Tongue (tissue), 3 donors: ENCODE measurements at places on chromosomes 6 and 20. TPM values are rescaled to one million over a fixed set of nuclear protein-coding genes. Genes with fewer than 3 reads are reported as not detected.

DNA sequence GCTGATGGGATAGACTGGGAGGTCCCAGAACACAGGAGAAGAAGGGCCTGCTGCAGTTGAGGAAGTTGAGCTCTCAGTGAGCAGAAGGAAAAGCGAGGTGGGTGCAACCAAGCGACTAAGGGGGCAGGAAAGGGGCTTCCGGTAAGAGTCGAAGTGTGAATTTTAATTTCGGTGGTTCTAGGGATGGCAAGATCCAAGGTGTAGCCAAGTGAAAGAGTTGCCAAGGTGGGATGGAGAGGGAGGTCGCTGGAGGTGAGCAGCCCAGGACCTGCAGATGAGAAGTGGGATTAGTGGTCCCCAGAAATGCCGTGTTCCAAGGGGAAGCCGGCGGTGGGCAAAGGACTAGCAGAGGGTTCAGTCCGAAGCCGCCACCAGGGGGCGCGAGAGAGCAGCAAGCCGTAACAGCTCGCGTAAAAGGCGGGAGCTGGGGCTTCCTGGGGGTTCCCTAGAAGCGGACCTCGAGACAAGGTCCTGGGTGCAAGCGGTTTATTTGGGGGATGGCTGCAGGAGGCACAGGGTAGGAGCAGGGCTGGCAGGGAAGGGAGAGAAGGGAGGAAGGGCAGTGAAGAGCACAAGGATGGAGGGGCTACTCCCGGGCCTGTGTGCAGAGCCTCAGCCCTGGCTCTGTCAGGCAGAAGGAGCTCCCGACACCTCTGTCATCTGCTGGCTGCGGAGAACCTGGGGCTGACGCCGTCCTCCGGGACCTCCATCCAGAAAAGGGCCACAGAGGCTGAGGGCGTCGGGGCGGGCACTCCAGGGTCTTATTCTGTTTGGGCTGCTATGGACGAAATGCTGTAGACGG, 103.6 kb downstream of the PAX1 start:
- peak; percentile 54 for DNase-seq

DNA sequence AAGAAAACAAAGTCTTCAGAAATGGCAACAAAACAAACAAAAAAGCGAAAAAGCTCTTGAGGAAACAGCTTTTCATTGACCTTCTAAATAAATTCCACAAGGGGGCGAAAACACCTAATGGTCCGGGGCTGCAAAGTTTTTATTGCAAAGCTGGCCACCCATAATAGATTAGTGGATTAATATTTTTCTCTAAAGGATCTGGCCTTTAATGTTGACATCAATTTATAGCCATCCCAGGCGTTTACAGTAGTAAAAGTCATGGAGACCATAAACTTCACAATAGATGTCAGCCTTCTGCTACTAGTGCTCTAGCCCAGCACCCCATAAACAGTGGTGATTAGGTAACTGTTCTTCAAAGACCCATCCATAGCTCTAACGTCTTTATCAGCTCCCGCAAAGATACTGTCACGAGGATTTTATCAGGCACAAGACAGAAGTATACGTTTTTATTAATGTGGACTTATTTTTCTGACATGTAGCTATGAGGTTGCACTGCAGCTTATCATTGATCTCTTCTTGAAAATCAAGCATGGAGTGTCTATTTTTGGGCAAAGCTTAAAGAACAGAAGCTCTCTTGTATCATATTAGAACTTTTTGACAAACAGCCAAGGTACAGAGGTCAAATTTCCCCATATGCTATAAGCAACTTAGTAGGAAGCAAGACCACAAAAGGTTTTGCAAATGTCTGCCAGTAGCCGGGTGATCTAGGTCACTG, 4.7 kb downstream of the CITED2 start:
- peak; percentile 83 for DNase-seq

- no peak for DNase-seq
Measured at GRCh38 chr6:13288481-13288880, 39.9 kb downstream of the TBC1D7 start.

The FBXO9 gene
- total RNA-seq, result 38.2 TPM

The IRF4 gene
- total RNA-seq, result 1.8 TPM
